ENCODE measurements at places on chromosomes 1 and 21.

DNA sequence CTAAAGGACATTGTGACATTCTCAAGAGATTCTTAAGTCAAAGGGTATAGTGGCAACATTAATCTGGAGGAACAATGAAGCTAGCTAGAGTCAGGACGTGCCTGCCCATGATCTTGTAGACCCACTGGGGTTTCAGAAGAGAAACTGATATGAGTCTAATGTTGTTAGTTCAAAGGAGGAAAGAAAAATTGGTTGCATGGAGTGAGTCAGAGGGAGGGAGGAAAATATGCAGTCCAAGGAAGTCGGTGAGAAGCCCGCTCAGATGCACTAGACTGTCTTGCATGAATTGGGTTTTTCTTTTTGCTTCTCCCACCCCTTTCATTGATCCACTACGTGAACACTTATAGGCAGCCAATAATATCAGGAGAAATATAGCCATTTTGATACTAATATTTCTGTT is 53.8 kb upstream of the SYT14 start:
- no peak for DNase-seq

GRCh38 chr21:39132248-39132647 is 51.0 kb downstream of the PSMG1 start:
- DNase-seq: no peak

DNA sequence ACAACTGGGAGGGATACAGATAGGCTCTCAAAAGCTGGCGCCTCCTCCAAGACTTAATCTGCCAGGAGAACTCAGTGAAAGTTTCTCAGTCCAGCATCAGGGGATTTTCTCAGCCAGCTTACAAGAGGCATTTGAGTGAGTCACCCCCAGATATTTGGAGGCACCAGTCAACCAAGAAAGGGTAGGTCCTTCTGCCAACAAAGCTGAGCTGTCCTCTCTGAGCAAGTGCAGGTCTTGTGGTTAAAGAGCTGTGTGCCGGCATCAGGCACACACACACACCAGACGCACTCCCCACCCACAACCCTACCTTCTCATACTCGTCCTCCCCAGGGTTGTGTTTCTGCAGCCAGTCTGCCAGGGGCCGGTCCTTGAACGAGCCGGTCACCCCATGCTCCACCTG is 27.0 kb upstream of the PPP1R15B start:
- DNase-seq: no peak

DNA sequence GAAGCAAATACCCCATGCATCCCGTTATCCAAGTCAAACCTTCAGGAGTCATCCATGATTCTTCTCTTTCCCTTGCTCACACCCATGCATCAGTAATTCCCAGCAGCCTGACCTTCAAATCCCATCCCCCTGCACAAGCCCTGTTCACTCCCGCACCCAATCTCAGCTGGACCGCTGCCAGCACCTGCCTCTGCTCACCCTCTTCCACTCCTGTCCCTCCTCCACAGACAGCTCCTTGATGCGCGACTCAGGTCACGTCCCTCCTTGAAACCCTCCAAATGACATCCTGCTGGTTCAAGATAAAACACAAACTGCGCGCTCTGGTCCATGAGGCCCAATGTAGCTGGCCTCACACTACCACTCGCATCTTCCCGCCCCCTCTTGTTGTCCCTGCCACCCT is 43.4 kb upstream of the MPZL1 start:
- no peak for DNase-seq

DNA sequence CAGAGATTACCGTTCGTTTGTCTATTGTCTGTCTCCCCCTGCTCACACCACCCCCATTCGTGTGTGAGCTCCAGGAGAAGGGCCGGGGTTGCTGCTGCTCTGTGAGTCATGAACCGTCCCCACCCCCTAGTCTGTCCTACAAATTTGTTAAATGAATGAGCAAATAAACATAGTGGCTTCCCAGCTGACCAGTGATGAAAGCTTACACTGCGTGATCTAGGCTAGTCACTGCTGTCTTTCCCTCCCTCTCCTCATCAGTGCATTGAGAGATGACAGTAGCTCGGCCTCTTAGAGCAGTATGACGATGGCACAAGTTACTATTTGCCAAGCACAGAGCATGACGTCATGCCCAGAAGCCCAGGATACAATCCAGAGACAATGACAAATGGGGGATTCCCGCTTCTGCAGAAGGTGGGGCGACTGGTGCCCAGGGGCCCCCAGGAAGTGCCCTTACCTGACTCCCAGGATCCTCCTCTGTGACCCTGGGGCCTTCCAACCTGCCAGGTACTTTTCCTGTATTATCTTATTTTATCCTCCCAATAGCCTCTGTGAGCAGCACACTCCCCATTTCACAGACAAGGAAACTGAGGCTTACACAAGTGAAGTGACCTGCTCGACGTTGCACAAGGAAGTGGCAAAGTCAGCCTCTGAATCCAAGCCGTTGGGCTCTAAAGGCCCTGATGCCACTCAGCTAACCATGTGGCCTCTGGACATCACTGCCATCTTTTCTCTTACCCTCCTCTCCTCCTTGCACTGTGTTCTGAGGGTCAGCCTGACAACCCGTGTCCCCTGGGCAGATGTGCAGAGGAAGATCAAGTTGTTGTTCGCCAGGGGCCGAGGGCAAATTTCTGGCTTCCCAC is 8.6 kb upstream of the EPHA2 start:
- DNase-seq: no peak

GRCh38 chr1:46723901-46724300 is 5.0 kb upstream of the EFCAB14 start:
- DNase-seq: no peak
